Stimulated activated CD8-positive, alpha-beta memory T cell treated with anti-CD3 and anti-CD28 coated beads, Interleukin-7, amount 100 ng/mL, for 4 hours (primary cell): ENCODE measurements at places on chromosomes 2 and 18.

- no peak for DNase-seq
Observed at GRCh38 chr2:158953926-158954763, 14.3 kb upstream of the TANC1 start.

DNA sequence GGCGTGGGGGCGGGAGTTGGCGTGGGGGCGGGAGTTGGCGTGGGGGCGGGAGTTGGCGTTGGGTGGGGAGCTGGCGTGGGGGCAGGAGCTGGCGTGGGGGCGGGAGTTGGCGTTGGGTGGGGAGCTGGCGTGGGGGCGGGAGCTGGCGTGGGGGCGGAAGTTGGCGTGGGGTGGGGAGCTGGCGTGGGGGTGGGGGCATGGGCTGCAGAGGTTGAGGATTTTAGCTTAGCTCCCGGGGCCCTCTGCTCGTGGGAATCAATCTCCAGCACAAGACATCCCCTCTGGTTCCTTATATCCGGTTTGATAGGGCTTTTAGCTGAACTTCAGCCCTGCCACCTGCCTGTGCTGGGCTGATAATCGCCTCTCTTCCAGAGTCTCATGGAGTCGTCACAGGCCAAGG lies 177.0 kb downstream of the LDLRAD4 start:
- no peak for DNase-seq

- no peak for DNase-seq
Observed at GRCh38 chr2:196963043-196963442, 36.5 kb upstream of the PGAP1 start.

- no peak for DNase-seq
Observed at GRCh38 chr18:80109676-80110078, 615 bp downstream of the ADNP2 start.

DNA sequence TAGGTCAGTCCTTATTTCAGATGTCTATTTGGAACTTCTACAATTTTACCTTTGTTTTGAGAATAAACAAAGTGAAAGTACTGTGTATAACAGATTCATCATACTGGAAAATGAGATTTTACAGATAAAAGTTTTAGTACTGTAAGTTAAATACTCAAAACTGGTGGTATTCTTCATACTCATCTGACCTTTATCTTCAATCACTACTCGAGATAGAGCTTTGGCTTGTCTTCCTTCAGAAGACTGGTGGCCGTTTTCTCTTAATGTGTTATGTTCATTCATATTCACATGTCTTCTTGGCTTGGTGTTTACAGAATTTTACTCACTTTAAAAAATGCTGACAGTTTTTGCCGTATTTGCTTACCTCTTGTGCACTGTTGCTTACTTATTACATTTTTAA lies 2.1 kb downstream of the SPOPL start:
- no peak for DNase-seq

- DNase-seq: no peak
Observed at GRCh38 chr2:12442476-12442847, 274.3 kb upstream of the TRIB2 start.

DNA sequence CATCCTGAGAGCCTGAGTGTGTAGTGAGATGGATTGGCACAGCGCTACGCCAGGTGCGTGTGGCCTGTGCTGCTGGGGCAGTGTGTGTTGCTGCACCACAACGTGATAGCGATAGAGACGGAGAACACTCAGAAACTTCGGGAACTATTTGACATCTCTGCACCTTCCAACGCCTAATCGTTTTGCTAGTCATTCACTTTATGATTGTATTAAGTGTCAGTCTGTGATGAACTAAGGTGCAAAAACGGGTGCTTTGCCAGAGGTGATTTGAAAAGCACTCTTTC lies 26.0 kb upstream of the IGFBP2 start:
- no peak for DNase-seq

- no peak for DNase-seq
Observed at GRCh38 chr2:161418715-161419637, 2.9 kb downstream of the TBR1 start.

GRCh38 chr2:25966531-25967270 lies 15.6 kb downstream of the KIF3C start:
- DNase-seq: no peak

DNA sequence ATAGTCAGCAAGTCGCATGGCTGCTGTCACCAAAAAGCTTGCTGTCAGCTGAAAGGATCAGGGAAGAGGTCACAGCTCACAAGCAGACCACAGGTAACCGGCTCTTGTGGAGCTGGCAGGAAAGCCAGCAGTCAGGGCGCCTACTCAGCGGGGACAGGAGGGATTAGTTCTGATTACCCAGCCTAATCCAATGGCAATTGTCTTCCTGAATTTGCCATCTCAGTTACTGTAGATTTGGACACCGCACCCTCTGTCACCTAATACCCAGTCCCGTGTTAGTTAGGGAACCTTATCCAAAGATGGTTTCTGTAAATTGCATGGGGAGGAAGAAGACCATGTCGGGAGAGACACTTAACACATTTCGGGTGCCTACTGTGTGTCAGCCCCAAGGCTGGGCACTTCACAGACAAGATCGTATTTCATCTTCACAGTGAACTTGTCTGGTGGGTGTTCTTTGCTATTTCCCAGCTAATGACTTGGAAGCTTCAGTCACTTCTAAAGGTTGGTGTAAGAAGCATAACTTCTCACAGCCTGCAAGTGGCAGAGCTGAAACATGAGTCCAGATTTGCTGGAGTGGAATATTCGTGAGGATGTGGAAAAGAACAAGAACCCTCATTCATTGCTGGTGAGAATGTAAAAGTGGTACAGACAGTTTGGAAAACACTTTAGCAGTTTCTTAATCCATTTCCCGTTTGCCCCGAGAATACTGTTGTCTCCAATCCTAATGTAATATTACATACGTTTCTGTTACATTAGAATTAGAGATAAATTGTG lies 9.9 kb downstream of the ALPK2 start:
- no peak for DNase-seq

DNA sequence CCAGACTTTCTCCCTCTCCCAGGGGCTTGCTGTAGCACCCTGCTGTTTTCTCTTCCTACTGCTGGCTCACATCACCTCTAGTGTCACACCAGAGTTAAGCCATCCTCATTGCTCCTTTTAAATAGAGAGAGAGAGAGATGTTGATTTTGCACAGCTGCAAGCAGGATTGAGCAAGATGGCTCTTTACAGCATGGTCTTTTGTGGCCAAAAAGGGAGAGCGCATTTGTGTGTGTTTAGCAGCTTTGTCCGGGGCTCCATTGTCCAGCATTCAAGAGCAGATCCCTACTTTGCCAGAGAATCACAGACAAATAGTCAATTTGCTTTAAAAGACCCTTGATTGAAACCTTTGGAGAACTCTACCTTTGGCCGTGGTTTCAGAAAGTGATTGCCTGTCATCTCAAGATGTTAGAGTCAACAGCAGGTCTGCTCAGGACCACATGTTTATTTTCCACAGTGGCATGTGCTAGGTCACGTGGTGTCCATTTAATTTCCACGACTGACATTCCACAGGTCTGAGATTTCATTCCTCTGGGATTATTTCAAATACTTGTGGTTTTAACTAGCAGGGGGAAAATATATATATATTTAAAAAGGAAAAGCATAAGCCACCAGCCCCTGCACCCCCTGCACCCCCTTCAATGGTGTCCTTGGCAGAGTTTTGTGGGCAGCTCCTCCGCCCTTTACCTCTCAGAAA lies 359.9 kb upstream of the SLC14A2 start:
- DNase-seq: no peak

GRCh38 chr2:16473575-16473974 lies 192.1 kb downstream of the CYRIA start:
- no peak for DNase-seq

- DNase-seq: no peak
Observed at GRCh38 chr2:167249197-167249596, 360.9 kb downstream of the XIRP2 start.

DNA sequence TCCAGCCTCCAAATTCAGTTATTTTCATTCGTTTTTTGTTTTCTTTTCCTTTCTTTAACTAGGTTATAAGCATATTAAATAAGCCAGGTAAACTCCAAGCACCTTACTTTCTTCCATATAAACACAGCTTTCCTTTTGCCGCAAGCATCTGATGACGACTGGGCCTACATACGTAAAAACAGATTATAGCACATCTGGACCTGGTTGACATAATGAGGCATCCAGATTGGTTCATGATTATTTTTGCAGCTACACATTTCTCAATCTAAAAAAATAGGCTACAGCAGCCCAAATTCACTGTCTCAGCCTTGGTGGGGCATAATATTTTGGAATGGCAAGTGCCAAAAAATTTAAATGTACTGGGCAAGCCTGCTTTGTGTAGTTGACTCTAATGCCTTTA lies 7.7 kb downstream of the CYP1B1 start:
- no peak for DNase-seq

DNA sequence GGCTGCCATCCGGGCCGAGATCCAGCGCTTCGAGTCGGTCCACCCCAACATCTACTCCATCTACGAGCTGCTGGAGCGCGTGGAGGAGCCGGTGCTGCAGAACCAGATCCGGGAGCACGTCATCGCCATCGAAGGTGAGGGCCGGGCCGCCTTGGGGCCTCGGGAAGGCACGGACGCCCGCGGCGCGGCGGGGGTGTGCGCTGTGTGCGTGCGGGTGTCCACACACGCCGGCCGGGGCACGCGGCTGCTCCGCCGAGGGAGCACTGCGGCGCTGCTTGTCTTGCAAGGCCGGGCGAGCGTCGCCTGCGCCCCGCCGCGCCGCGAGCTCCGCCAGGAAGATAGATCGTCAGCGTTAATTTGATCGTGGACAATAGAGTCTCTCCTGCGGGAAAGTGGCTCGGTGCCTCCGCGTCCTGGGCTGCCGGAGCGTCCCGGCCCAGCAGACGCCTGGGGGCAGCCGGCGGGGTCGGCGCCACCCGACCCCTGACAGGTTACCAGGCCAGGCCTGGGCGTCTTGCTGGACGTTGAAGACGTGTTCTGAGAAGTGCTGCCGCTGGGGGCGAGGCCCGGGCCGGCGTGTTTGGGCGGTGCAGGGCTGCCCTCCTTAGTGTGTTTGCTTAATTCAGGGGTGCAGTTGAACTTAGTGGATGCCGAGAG lies 1.0 kb downstream of the AGAP1 start:
- DNase-seq: no peak

GRCh38 chr2:161117506-161117905 lies 42.7 kb upstream of the TANK start:
- DNase-seq: no peak

- no peak for DNase-seq
Observed at GRCh38 chr2:176689711-176690110, 420.5 kb downstream of the MTX2 start.

DNA sequence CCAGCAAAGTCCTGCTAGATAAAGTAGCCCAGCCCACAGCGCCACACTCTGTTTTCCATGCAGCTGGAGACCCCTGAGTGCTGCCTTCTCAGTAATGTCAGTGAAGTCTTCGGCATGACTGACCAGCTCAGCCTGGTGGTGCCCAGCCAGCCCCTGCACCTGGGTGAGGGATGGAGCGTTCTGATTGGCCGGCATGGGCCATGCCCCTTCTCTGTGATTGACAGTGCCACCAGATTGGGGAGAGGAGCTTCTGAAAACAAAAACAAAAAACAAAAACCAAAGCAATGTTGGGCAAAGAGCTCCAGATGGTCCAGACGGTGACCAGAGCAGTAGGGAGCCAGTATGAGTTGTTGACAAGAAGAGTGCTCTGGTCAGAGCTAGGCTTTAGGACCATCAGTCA lies 122.6 kb downstream of the DYSF start:
- DNase-seq: no peak

DNA sequence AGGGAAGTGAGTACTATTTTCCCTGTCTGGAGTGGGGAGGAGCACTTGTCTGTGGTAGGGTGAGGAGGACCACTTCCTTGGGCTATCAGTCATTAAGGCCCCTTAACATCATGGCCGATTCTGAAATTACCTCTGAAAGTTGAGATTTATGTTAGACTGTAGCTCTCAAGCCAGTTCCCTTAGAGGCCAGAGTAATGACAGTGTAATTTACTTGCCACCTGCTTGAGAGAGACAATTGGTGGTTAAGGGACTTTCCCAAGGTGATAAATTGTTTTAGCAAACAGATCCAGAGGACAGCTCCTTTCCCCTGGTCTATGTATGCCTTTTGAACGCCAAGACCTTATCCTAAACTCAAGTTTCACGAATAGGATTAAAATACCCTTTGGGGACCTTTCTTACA lies 56.1 kb downstream of the NEDD4L start:
- DNase-seq: no peak

DNA sequence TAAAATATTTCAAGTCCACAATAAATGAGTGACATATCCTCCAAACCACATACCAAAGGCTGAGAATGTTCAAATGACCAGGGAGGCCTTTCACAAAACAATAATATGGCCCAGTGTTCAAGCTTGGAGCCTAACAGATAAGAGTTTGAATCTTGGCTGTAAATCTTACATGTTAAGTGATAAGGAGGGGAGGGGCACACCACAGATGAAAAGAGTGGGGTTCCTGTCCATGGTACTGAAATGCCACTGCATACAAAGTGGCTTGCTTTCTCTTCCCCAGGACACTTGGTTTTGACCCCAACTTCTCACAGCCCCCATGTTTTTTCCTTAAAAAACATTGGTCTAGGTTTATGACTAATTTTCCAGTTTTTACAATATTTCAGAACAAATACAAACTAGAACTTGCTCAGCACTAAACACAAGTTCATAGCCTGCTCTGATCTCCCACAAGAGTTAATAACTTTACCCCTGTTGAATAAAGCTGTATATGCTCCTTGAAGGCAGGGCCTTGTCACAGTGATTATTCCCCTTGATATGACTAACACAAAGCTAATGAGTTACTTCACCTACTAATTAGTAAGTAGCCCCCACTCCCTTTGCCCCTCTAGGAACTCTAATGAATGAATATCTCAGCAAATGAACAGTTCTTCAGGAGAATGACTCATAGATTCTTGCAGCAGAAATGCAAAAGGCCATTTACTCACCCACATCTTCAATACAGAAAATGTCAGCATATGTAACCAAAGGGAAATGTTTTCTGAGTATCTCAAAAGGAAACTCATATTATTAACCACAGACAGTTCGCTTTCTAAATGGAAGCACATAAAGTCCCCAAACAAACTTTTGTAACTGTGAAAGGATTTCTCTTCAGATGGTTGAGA lies 142.2 kb downstream of the SATB2 start:
- DNase-seq: no peak

DNA sequence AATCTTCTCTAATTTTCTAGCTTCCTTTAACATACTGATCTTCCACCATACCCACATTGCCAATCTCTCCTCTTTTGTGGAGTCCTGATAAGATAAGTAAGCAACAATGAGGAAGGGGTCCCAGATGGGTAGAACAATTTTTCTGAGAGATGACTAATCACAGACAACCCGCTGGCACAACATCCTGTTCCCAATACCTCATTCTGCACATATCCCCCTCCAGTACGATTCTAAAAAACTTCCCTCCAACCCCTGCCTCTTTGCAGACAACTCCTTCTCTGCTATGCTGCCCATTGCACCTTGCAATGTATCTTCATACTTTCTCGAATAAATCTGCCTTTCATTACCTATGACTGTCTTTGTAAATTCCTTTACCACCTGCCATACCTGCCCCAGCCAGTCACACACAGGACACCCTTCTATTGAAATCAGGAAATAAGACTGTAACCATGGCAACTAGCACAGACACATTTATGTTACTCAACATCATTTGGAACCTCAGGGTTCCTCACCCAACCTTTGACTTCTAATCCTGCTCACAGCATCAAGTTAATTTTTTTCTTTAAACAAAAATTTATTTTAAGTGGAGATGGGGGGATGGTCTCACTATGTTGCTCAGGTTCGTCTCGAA lies 7.4 kb upstream of the EXOC6B start:
- no peak for DNase-seq

GRCh38 chr2:84212611-84213314 lies 246.3 kb downstream of the SUCLG1 start:
- no peak for DNase-seq

GRCh38 chr2:239498981-239499634 lies 98.3 kb upstream of the HDAC4 start:
- DNase-seq: no peak
